ENCODE measurements at places on chromosomes 6 and 20.
A peak's percentile ranks its signal among the peaks of the same experiment; 100 is the strongest.

- DNase-seq = no peak
These were observed 51.0 kb downstream of the FAM184A start for GRCh38 chr6:119027465-119027864.

DNA sequence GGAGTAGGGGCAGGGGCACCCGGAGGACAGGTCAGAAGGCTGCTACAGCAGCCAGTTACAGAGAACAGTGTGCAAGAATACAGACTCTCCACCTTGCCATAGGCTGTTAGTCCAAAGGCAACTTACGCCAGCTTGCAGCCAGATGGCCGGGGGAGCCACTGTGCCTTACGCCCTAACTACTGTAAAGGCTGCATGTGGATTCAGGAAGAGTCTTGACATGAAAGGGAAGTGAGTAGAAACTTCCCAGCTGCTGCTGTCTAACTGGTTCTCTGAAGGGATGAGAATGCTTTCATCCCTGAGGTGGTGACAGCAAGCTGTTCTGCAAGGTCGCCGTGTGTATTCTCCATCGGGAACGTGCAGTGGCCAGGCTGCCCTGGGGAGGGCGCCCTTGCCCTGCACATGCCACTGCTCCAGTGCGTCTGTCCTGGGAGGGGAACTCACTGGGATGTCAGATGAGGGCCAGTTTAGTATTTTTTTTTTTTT is 46.1 kb downstream of the LYRM4 start:
- peak; percentile 65 for DNase-seq

- no peak for DNase-seq
These were observed 1938.5 kb upstream of the DEFB115 start for GRCh38 chr20:29318871-29319461.

GRCh38 chr6:137233911-137234863 is 15.0 kb upstream of the IFNGR1 start:
- peak; percentile 81 for DNase-seq
